Breast epithelium (tissue), 4 donors: ENCODE measurements at places on chromosomes 5 and 9.

- no peaks in the 10 kb centered on the region for H3K27me3 ChIP-seq
- H3K36me3 ChIP-seq: no peaks in the 10 kb centered on the region
- no peaks in the 10 kb centered on the region for H3K4me1 ChIP-seq
These were observed 128.0 kb upstream of the GABRP start for GRCh38 chr5:170655476-170655875.

- no peak overlapping the region for H3K27ac ChIP-seq
- no peak overlapping the region for H3K4me3 ChIP-seq
- no peaks in the 10 kb centered on the region for H3K27me3 ChIP-seq
- H3K4me1 ChIP-seq: peaks cover 12% of the 10 kb centered on the region
- no peak for DNase-seq
- H3K36me3 ChIP-seq: no peaks in the 10 kb centered on the region
These were observed 8.5 kb downstream of the GOLPH3 start for GRCh38 chr5:32165597-32165996.

DNA sequence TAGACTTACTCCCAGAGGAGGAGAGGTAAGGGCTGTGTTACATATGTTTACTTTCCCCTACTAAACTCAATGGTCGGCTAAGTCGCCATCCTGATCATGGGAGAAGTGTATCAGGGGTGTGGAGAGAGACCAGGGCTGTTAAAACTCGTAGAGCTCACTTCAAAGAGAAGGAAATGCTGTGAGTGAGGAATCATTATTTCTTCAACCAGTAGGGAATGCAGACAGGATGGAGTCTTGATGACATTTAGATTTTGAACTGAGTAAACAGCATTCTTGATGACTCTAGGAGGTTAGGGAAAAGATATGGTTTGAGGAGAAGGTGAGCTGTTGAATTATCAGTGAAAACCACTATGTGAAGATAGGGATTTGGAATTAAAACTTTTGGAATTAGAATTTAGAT is 17.3 kb downstream of the RECK start:
- no peaks in the 10 kb centered on the region for H3K36me3 ChIP-seq
- DNase-seq: no peak
- no peak overlapping the region for H3K4me3 ChIP-seq
- H3K4me1 ChIP-seq: no peaks in the 10 kb centered on the region

- no peaks in the 10 kb centered on the region for H3K36me3 ChIP-seq
- no peaks in the 10 kb centered on the region for H3K27me3 ChIP-seq
- H3K4me1 ChIP-seq: no peaks in the 10 kb centered on the region
- H3K27ac ChIP-seq: no peak overlapping the region
These were observed 62.4 kb downstream of the KIAA1958 start for GRCh38 chr9:112548836-112549595.

GRCh38 chr5:16418471-16418922 is 47.1 kb downstream of the ZNF622 start:
- H3K4me3 ChIP-seq: no peak overlapping the region
- H3K36me3 ChIP-seq: no peaks in the 10 kb centered on the region
- no peaks in the 10 kb centered on the region for H3K27me3 ChIP-seq
- H3K4me1 ChIP-seq: no peaks in the 10 kb centered on the region
- no peak overlapping the region for H3K27ac ChIP-seq
